ENCODE measurements at places on chromosomes 6 and 20. TPM values are rescaled to one million over a fixed set of nuclear protein-coding genes. Genes with fewer than 3 reads are reported as not detected.

DNA sequence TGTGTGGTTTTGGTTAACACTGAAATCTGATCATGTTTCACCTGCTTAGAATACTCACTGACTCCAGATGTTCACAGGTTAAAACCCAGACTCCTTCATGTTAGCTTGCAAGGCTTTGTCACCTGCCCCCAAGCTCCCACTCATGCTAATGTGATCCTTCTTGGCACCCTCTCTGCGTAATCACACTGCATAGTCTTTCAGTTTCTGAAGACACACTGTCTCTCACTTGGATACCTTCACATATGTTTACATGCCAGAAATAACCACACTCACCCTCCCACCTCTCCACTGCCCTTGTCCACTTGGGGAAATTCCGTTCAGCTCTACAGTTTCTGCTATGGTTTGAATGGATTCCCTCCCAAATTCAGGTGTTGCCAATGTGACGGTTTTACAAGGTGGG, 234.7 kb upstream of the SASH1 start:
- DNase-seq: no peak

DNA sequence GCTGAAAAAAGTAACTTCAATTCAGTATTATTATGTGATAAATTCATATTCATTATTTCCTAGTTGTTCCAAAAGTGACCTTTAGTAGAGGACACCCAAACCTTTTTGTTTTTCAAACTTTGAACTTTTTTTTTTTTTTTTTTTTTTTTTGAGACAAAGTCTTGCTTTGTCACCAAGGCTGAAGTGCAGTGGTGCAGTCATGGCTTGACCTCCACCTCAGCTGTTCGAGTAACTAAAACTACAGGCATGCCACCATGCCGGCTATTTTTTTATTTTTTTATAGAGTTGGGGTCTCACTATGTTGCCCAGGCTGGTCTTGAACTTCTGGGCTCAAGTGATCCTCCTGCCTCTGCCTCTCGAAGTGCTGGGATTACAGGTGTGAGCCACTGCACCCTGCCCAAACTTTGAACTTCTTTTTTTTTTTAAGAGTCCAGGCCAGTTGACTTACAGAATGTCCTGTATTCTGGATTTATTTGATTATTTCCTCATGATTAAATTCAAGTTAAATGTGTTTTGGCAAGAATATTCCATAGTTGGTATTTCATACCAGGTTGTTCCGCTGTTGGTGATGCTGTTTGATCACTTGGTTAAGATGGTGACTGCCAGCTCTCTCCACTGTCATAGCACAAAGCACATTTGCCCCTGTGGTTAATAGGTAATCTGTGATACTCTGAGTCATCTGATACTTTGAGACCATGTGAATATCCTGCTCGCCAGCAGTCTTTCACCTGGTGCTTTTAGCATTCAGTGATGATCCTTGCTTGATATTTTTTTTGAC, 48.0 kb downstream of the VAPB start:
- no peak for DNase-seq

- DNase-seq: peak; percentile 24
Observed at GRCh38 chr20:46811224-46812084, 83.2 kb upstream of the EYA2 start.

PXDC1 gene
- total RNA-seq: 22.9 TPM

DNA sequence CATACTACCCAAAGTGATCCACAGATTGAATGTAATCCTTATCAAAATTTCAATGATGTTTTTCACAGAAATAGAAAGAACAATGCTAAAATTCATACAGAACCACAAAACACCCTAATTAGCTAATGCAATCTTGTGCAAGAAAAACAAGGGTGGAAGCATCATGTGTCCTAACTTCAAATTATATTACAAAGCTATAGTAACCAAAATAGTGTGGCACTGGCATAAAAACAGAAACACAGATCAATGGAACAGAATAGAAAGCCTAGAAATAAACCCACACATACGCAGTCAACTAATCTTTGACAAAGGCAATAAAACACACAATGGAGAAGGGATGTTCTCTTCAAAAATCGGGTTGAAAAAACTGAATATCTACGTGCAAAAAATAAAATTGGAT, 131.1 kb downstream of the TASP1 start:
- DNase-seq: no peak

GRCh38 chr6:63448229-63448628, 124.1 kb upstream of the LOC128125822 start:
- DNase-seq: no peak

Data from ureter (tissue), 1 donor.